ENCODE measurements at places on chromosomes 4 and X.

- no peak for DNase-seq
Measured at GRCh38 chr4:16573739-16574138, 324.7 kb downstream of the LDB2 start.

- no peak for DNase-seq
Measured at GRCh38 chr4:158946825-158947224, 156.1 kb upstream of the RAPGEF2 start.

GRCh38 chr4:147854154-147854553, 122.3 kb downstream of the ARHGAP10 start:
- no peak for DNase-seq

- no peak for DNase-seq
Measured at GRCh38 chr4:100087743-100088142, 102.5 kb downstream of the DDIT4L start.

DNA sequence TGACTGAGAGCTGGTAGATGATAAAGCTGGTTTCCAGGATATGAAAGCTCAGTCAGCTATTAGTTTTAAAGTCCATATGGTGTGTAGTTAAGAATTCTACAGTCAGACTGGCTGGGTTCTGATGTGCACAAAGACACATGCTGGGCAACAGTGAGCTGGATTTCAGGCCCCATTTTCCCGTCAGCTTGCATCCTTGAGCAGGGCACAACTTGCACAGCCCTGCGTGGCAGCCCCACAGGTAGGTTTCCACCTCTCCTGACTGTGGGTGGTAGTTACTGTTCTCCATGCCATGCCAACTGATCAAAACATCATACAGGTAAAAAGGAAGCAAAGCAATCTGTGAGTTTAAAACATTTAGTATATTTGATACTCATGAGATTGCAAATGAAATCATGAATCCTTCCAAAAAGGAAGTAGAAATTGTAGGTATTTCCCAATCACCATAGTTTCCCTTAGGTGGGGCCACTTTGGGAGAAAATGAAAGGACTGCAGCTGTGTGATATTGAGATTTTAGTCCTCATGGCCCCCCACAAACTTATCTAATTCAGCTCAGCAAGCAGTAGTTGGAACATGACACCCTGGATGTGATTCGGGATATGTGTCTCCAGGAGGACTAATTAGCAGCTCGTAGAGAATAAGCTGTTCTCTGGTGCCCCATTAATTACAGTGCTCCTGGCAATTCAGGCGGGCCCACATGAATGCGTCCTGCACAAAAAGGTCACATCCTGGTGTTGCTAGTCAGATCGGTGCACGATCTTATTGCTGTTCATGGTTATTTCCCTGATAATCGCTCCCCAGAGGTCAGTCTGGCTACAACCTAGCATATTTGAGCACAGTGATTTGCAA, 42.4 kb upstream of the NOCT start:
- DNase-seq = no peak

- DNase-seq = no peak
Measured at GRCh38 chrX:151596282-151596681, 32.8 kb downstream of the PASD1 start.

GRCh38 chr4:141027421-141027820, 105.8 kb downstream of the RNF150 start:
- no peak for DNase-seq

DNA sequence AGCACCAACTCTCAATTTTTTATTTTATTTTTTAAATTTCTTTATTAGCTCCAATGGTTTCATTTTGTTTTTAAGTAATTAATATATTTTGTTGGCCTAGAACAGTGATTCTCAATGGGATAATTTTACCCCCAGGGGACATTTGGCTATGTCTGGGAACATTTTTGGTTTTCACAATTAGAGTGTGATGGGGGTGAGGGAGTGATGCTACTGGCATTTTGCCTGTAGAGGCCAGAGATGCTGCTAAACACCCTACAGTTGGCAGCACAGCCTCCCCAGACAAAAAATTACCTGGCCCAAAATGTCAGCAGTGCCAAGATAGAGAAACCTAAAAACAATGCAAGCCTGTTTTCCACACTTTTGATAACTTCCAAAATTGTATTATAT, 64.6 kb downstream of the HHIP start:
- DNase-seq = no peak

DNA sequence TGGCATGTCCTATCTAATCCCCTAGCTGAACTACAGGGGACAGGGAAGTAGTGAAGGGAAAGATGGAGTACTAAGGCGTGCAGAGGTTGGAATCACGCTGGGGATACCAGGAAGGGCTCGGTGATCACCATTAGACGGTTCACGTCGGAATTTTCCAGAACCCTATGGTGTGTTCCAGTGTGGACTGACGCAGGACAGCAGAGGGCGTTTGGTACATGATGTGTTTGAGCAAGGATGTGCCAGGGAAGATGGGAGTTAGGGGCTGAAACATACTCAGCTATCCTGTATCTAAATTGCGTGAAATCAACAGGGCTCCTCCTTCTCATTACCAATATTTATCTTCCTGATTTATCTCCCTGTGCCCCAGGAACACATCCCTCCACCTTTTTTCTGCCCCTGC, 33.7 kb downstream of the PRPS2 start:
- no peak for DNase-seq

GRCh38 chrX:129632443-129632842, 22.3 kb downstream of the APLN start:
- no peak for DNase-seq

GRCh38 chr4:112808001-112808400, 171.1 kb downstream of the LARP7 start:
- DNase-seq = no peak

DNA sequence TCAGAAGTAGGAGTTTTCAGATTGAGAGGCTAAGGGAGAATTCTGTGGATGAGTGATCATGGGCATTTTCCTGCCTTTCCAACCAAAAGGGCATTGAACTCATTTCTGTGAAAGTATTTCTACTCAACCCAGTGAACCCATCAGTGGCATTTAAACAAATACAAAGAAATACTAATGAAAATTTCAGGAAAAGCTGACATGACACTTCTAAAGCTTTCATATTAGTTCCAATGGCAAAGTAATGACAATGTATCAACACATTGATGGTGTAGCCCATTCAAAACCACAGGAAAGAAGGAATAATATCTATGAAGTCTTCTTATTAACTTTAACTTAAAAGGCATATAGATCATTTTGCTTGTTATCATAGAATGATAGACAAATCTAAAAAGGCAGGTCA, 183.5 kb upstream of the ANXA10 start:
- no peak for DNase-seq

DNA sequence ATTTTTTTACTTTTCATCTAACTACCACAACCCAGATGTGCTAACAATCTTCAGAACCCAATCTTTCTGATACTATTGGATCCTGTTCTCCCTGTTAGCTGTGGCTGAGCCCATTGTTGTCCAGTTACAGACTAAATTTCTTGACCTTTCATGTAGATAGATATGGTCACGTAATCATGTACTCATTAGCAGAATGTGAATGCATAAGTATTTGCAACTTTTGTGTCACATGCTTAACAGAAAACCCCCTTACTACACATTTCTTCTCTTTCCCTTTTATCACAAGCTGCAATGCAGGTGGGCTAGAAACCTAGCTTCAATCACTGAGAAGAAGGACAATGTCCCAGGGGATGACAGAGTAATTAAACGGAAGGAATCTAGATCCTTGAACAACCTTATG, 13.1 kb upstream of the FAM13A start:
- DNase-seq = no peak

DNA sequence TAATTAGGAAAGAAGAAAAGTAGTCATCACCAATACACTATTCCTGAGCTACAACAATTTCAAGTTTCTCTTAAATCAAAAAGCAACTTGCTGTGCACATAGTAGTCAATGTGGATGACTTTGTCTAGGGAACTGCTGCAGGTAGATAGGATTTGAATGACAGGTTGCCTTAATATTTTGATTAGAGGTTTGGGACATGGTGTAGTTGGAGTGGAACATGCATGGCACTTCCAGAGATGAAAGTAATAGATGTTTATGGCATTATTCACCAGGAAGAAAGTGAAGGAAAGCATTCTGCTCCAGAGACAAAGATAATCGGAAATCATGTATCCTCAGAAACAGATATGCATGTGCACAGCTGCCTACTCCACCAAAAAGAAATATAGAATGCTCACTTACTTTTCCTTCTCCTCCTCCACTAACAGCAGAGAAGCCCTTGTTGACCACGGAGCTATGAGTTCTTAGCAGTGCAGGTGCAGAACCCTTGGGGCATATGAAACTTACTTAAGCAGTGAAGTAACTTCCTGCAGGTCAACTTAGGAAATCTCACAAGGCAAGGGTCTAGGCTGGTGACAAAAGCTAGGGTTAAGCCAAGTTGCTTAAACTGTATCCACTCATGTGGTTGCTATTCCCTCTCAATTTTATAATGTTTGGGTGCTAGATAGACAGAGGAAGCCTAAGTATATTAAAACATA, 390.8 kb downstream of the HNRNPD start:
- no peak for DNase-seq

- DNase-seq = peak; percentile 42
Measured at GRCh38 chr4:145937971-145938611, 532 bp downstream of the ZNF827 start.

DNA sequence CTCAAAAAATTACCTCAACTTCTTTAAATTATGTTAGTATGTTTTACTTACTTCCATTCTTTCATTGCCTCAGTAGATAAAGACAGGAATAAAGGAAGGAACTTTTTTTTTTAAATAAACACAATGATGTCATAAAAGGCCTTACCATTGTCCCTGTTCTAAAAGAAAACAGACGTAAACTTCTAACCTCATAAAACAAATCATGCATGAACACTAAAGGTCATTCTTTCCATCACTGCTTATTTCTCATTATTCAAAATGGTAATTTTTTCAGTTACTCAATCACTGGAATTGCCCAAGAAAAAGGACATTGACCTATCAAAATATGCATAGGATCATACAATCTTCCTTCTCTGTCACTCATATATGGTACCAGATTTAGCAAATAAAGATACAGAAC, 32.2 kb upstream of the ARMCX2 start:
- no peak for DNase-seq

DNA sequence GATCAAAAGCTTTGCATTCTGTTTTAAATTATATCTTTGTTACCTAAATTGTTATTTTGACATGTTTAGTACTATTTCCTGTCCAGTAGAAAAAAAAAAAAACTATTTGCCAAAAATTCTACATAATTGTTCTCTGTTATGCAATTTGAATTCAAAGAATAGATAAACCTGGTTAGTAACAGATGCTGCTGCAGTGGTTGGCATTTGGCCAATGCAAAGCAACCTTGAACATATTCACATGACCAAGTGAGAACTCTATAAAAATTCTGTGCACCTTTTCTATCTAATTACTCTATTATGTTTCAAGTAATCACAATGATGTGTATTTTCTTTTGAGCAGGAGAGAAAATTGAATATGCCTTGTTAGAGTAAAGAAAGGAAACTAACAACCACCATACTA, 1473.4 kb downstream of the RPA4 start:
- DNase-seq = no peak

GRCh38 chr4:59818656-59819055, 1381.5 kb upstream of the ADGRL3 start:
- no peak for DNase-seq

DNA sequence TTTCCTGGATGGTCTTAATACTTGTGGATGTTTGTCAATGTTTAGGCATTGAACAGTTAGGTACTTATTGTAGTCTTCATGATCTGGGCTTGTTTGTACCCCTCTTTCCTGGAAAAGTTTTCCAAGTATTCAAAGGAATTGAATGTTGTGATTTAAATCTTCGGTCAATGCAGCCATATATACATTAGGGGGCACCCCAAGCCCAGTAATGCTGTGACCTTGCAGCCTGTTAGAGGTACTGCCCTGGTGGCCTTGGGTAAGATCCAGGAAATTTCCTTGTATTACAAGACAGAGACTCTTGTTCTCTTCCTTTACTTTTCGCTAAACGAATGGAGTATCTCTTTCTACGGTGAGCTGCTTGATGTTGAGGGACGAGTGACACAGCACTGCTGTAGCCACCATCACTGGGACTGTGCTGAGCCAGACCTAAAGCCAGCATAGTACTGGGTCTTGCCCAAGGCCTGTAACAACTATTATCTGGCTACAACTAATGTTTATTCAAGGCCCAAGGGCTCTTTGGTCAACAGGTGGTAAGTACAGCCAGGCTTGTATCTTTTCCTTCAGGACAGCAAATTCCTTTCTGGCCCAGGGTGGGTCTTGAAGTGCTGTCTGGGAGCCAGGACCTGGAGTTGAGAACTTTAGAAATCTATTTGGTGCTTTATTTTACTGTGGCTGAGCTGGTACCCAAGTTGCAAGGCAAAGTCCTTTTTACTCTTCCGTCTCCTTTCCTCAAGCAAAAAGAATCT, 118.3 kb upstream of the ATOH1 start:
- no peak for DNase-seq

DNA sequence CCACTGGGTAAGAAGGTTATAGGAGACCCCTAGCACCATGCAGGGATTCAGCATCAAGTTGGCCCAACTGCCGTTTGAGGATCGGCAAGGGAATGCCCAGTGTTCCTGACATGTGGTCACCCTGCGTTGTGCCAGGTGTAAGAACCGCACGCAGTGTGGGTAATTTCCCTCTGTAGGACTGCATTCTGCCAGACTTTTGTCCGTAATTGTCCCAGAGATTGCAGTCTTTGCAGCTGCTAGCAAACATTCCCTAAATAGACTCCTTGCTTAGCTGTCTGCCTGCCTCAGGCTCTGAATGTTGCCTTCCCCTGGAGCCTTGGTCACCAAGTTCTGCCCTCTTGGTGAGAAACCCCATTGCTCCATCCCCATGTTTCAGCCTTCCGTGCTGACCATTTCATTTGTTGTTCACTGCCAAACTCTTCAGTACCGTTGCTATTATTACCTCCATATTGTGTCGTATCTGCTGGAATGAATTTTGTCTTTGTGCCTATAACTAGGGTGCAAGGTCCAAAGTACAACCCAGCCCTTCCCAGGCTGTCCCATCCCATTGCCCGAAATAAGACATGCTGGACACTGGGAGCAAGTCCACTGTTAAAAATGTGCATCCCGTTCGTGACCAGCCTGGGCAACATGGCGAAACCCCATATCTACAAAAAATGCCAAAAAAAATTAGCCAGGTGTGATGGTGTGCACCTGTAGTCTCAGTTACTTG, 53.8 kb upstream of the USP9X start:
- no peak for DNase-seq

DNA sequence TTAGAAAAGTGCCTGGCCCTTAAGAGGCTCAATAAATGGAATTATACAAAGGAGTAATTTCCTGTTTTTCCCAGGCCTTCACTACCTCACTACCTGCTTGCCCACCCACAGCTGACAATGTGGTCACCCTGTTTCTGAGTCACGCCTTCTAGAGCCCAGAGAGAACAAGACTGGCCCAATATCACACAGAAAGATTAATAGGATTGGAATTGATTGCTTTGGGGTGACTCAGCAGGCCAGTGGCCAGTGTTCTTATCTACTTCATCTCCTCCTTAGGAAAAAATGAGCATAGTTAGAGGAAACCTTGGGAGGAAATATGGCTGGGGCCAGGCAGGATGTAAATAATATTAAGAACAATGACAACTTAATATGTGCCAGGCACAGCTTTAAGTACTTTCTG, 4.5 kb upstream of the FGF16 start:
- DNase-seq = no peak

- no peak for DNase-seq
Measured at GRCh38 chr4:88952081-88952480, 104.9 kb downstream of the FAM13A start.
